Activated T-cell treated with anti-CD3 and anti-CD28 coated beads for 24 hours (primary cell): ENCODE measurements at places on chromosomes 11 and 22.

DNA sequence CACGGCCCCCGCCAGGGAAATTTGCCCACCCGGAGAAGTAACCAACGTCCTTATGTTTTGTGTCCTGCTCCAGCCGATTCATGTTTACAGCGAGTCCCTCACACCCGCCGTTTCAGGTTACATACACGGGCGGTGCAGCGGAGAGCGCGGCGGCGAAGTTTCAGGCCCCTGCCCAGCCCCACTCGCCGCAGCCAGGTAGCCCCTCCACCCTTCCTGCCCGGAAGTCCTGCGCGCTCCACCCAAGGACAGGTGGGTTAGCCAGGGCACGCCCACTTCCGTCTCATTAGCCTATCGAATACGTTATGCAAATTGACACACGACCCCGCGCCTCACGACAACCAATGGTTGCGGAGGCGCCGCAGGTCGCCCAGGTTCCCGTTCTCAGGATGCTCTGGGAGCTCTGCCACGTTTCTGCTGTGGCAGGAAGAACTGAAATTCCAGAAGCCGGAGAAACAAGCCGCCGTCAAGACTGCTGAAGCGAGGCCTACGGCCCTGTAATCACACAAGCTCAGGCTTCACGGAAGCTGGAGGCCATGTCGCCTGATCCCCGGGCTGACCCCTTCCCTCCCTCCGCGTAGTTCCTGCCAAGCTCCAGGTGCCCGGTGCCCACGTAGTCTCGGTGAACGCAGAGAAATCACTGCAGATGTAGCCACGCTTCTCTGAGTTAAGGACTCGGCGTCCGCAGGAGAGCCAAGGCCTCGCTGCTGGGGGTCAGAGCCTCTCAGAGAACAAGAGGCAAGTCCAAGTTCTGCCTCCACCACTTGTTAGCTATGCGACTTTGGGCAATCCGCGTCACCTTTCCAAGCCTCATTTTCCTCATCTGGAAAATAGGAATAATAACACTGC is 22.4 kb upstream of the MYH9 start:
- DNase-seq: peak; percentile 48

DNA sequence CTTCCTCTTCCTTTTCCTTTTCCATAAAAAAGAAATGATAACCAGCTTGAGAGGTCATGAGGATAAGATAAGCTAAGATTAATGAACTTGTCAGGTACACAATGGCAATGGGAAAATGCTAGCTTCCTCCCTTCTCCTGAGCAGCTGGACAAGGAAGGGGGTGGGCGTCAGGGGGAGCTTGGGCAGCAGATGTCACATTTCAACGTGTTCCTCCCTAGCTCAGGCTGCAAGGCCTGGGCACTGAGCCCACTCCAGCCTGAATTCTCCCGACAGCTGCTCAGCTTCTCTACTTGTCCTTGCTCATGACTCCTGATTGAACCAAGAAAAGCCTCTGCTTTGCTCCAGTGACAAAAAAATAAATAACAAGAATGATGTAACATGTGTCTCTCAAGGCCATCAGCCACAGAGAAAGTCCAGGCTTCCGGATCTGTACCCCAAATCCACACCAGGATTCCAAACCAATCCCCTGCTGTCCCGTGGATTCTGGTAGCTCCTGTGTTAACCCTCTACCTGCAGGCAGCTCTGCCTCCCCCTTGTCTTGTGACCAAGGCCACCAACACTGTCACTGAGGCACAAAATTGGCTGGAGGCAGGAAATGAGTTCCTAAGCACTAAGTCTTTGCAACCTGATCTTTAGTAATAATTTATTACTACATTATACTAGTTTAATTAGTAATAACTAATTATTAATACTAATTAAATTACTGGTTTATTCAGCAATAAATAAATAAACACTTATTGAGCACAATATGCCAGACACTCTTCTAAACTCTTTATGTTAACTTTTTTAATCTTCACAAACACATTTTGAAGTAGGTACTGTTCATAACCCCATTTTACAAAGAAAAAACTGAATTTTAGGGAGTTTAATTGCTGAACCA is 146.5 kb downstream of the CCDC34 start:
- no peak for DNase-seq

- DNase-seq: no peak
Measured at GRCh38 chr22:20173772-20174171, 22.9 kb upstream of the CCDC188 start.

GRCh38 chr11:114216796-114217180 is 79.4 kb upstream of the NNMT start:
- DNase-seq: no peak

GRCh38 chr22:41021613-41022454 is 70.6 kb upstream of the EP300 start:
- peak; percentile 36 for DNase-seq

DNA sequence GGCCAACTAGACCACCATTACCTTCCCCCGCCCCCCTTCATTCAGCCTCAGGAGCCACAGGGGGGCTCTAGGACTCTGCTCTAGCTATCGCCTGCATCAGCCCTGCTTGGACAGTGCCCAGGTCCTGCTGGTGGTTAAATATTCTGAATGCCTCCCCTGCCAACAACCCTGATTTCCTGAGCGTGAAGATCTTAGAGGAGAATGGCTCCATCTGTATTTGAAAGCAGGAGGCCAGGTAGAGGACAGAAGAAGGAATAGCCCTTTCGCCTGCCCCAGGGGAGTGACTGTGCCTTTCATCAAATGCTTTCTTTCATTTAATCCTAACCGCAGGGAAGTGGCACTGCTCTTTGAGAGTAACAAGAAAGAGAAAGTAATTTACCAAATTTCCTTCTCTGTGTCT is 69.2 kb downstream of the ISX start:
- DNase-seq: no peak

DNA sequence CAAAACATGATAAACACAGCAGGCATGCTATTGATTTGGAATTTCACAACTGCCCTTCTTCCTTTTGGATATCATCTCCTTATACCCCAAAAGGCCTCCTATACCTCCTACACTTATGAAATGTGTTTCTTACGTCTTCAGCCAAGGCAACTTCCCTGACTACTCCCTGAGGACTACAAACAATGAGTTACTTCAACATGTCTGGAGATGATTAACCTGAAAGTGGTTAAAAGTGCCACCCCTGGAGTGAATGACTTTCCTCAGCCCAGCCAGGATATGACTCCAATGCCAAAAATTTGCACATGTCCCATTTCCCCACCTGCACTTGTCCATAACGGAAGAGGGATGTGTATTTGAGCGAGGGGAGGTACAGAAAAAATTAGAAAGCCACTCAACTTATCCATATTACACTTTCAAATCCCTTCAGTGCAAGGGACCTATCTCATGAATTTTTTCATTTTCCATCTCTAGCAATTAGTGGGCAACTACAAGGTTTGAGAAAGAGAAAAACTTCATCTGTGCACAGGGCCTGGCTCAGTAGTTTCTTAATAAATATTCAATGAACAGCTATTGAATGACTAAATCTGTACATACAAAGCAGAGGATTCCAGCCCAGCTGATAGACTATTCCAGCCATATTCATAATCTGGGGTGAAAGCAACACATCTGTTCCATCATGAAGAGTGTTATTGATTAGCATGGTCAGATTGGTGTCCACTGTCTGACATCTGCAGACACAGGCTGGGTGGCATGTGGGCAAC is 36.8 kb downstream of the KIRREL3 start:
- no peak for DNase-seq

GRCh38 chr11:122248939-122249338 is 132.9 kb upstream of the BLID start:
- DNase-seq: no peak

- no peak for DNase-seq
Measured at GRCh38 chr11:14898355-14898754, 6.3 kb upstream of the CYP2R1 start.

GRCh38 chr11:87300640-87301380 is 263.1 kb downstream of the TMEM135 start:
- no peak for DNase-seq

- no peak for DNase-seq
Measured at GRCh38 chr11:58726737-58727414, 4.9 kb downstream of the GLYAT start.

DNA sequence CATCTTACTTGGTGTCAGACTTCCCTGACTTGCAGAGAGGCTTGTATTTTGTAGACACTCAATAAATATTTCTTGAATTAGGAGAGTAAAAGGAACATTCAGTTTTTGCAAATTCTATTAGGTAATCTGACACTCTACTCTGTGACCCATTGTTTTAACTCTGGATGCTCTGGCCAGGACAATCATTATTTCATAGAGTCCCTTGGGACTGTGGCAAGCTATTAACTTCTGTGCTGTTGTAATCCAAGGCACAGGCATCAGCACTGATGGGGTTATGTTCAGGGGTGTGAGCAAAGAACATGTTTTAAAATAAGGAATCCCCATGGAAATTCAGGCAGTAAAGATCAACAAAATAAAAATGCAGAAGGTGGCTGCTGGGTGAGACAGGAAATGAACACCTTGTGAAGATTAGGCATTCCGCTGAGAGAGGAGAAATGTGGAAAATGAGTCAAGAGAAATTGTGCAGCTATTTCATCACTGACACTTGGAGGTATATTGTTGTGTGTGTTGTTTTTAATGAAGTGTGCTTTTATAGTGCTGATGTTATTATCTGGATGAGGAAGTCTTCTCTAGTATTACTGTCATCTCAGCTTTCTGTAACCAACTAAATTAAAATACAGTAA is 175.2 kb downstream of the WNT11 start:
- no peak for DNase-seq

- no peak for DNase-seq
Measured at GRCh38 chr11:68542617-68543016, 82.1 kb downstream of the PPP6R3 start.

DNA sequence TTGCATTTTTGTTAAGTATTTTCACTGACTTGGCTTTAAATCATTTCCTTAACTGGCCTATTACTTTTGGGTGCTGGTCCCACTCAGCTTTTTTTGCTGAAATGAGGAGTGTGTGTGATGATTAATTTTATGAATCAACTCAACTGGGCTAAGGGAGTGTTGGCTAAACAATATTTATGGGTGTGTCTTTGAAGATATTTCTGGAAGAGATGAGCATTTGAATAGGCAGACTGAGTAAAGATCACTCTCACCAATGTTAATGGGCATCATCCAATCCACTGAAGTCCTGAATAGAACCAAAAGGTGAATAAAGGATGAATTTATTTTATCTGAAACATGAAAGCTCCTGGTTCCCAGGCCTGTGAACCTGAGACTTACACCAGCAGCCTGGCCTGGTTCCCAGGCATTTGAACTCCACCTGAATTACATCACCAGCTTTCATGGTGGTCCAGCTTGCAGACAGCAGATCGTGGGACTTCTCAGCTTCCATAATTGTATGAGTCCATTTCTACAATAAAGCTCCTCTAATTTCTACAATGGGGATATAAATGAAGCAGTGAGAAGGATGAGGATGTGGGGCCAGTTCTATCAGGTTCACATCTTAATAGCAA is 241.3 kb upstream of the ZC3H12C start:
- DNase-seq: no peak

GRCh38 chr11:61507012-61507768 is 1.4 kb upstream of the LRRC10B start:
- no peak for DNase-seq

- DNase-seq: no peak
Measured at GRCh38 chr11:120815319-120816100, 208.4 kb upstream of the TBCEL start.

- no peak for DNase-seq
Measured at GRCh38 chr11:66659763-66660162, 17.9 kb downstream of the RBM4B start.

- DNase-seq: no peak
Measured at GRCh38 chr11:88115828-88116755, 59.2 kb downstream of the RAB38 start.

GRCh38 chr22:41229730-41230400 is 10.9 kb downstream of the CHADL start:
- no peak for DNase-seq

DNA sequence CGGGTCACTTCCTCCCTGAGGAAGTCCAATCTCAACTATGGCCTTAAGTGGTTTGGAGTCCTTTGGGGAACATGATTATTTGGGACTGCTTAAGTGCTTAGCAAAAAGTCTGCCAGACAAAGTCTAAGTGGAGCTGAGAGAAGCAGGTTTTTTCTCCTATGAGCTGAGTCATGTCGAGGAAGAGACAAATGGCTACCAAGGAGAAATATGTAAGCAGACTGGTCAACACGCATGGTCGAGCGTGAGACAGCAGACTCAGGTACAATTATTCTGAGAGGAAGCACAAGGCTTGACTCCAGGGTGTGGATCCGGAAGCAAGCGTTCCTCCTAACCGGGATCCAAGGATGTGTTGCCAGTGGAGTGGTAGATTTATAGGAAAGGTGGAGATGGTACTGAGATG is 30.6 kb downstream of the UBASH3B start:
- no peak for DNase-seq

GRCh38 chr11:21072558-21072957 is 403.2 kb downstream of the NELL1 start:
- no peak for DNase-seq

GRCh38 chr11:28629235-28629634 is 521.0 kb downstream of the METTL15 start:
- DNase-seq: no peak

- no peak for DNase-seq
Measured at GRCh38 chr11:1435820-1436467, 46.2 kb downstream of the BRSK2 start.

- DNase-seq: no peak
Measured at GRCh38 chr11:114059984-114060391, 477 bp downstream of the ZBTB16 start.

- DNase-seq: no peak
Measured at GRCh38 chr11:76744186-76745043, 38.7 kb upstream of the TSKU start.

GRCh38 chr11:94525546-94526324 is 13.5 kb downstream of the C11orf97 start:
- no peak for DNase-seq

- no peak for DNase-seq
Measured at GRCh38 chr11:9396752-9397151, 12.3 kb downstream of the IPO7 start.

- DNase-seq: no peak
Measured at GRCh38 chr22:29142116-29142515, 63.6 kb upstream of the EMID1 start.

DNA sequence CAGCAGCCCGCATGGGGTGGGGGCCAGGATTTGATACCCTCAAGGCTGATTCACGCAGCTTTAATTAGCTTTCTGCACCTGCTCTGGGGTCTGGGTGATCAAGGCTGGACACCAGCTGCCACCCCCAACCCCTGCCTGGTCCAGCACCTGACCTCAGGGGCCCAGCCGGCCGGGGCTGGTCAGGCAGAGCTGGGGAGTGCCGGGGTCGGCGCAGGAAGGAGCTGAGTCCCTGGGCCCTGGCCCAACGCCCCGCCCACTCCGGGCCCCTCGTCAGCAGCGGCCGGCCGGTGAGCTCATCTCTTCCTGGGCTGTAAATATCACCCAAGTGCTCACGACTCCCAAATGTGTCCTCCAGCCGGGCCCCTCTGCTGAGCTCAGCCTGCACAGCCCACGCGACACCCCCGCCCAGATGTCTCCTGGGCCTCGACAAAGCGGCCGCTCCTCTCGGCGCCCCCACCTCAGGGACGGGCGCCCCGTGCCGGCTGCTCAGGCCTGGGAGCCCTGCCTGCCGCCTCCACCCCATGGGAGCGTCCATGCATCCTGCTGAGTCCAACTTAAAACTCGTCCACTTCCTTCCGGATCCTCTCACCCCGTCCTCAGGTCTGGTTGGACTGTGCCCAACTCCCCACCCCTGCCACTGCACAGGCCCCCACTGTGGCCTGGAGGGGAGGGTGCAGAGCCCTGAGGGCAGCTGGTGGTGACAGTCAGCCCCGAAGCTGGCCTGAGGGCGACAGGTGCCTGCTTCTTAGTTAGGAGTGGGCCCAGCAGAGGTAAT is 29.0 kb downstream of the RTN4R start:
- no peak for DNase-seq

- no peak for DNase-seq
Measured at GRCh38 chr11:80944758-80945157, 1503.9 kb upstream of the TENM4 start.
